ENCODE measurements at places on chromosomes 2 and 18.

- DNase-seq, result no peak
Observed at GRCh38 chr2:96404446-96405373, 69.1 kb downstream of the NCAPH start.

DNA sequence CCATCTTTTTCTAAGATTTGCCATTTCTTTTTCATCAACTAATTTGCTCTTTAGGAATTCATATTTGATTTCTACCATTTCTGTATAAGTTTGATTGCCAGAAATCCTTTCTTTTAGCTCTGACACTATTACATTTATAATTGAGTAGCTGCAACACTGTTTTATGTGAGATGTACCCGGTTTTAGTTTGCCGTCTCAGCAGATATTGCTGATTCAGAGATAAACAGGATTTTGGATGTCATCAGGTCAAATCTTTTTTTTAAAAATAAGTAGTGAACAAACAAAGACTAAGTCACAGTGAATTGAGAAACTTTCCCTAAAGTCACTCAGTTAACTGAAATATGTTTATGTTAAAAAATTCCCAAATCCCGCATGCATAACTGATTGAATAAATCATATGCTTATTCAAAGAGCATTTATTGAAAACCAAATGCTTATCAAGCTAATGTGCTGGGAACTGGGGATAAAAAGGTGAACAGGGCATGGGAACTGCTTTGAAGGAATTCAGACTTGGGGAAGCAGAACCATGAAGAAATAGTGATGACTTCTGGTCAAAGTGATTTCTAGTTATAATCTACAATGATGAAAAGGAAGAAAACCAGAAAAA is 19.5 kb upstream of the CCDC102B start:
- DNase-seq, result no peak

DNA sequence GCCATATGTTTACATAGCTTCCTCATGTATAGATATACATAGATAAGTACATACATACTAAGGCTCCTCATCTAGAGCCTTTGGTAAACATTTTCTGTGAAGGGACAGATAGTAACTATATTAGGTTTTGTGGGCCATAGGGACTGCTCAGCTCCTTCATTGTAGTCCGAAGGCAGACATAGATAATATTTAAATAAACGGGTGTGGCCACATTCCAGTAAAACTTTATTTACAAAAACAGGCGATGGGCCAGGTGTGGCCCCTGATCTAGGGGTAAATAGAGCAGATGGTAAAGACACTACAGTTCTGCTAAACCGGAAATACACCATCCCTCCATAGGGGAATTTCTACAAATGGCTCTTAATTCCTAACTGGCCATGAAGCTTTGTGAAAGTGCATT is 7.3 kb downstream of the COQ10B start:
- DNase-seq, result no peak

GRCh38 chr18:49476664-49477411 is 10.2 kb downstream of the C18orf32 start:
- peak; percentile 69 for DNase-seq

DNA sequence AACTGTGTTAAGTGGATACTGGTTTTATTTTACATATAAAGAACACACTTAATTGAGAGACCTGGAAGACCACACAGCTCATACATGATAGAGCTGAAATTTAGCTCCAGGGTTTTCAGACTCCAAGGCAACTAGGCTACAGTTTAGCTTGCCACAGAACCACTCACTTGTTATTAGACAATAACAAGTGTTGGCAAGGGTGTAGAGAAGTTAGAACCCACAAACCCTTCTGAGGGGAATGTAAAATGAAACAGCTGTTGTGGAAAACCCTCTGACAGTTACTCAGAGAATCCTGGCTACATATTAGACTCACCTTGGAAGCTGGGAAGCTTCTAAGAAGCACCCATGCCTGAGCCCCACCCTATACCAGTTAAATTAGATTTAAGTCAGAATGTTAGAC is 75.3 kb downstream of the MAP3K20 start:
- no peak for DNase-seq

GRCh38 chr2:120857931-120858330 is 122.3 kb downstream of the GLI2 start:
- no peak for DNase-seq

GRCh38 chr2:97788986-97789644 is 75.7 kb downstream of the ZAP70 start:
- no peak for DNase-seq

- no peak for DNase-seq
Observed at GRCh38 chr2:227201771-227202170, 37.3 kb downstream of the COL4A3 start.

GRCh38 chr2:121888189-121888557 is 132.7 kb downstream of the TSN start:
- peak; percentile 10 for DNase-seq

DNA sequence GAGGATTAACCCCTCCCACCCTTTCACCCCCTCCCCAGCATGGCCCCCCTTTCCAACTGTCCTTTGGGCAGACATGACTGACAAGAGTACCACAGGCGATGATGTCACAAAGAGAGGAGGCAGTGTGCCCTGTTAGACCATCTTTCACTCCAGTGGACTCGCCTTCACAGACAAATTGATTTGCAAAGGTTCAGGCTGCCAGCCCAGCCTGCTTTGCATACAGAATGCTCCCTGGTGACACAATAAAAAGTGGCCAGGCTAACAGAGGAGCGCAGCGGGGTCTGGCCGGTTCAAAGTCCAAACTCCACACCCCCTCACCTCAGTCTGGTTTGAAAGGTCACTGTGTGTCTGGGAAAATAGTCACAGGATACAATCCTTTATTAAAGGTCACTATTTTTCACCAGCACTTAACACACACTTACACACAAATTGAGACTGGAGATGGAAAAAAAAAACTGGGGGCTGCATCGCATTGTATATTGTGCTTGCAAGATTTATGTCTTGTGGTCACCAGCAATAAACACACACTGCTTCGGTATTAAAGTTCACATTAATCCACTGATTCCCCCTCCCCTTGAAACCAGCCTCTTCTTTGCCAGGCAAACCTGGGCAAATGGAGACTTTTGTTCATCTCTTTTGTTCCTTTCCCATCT is 236.9 kb downstream of the BCL11A start:
- DNase-seq, result no peak

- peak; percentile 42 for DNase-seq
Observed at GRCh38 chr2:63189026-63189425, 138.4 kb downstream of the OTX1 start.

- no peak for DNase-seq
Observed at GRCh38 chr18:9743200-9744016, 35.3 kb downstream of the RAB31 start.

Data from erythroblast (primary cell).